ENCODE measurements at places on chromosomes 13 and 19.

DNA sequence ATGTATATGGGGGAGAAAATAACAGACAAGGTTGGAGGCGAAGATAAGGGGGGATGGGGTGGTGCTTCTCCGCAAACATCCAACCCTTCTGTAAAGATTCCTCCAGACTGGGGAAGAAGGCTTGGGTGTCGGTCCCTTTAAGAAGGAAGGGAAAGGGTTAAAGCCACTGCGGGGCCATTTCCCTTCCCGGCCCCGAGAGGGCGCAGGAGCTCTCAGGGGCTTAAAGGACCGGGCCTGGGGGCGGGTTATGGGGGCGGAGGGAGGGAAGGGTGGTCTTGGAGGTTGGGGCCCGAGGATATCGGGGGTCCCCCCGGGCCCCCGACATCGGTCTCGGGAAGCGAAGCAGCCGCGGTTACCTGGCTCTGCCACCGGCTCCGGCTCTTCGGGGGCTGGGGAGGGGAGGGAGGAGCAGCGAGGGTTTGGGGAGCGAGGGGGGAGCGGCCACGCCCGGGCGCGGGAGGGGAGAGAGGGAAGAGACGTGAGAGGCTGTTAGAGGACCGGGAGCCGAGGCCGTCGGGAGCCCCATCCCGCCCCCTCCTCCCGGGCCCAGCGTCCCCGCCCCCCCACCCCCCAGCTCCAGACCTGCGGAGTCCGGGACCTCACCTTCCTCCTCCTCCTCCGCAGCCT, 2.8 kb downstream of the TNNT1 start:
- no peak for DNase-seq

DNA sequence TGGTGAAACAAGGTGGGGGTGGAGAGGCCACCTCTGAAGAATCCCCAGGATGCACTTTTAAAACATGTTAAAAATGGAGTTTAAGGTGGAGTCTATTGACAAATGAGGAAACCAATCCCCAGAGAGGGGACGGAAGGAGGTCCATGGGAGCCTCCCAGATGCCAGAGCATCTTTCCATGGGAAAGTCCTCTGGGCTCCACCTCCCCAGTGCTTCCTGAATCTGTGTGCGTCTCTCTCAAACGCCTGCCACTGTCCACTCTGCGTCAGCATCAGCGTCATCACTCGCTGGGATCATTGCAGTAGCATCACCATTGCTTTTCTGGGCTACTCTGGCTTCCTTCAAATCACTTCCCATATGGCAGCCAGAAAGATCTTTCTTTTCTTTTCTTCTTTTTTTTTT, 6.2 kb downstream of the GPR4 start:
- no peak for DNase-seq

DNA sequence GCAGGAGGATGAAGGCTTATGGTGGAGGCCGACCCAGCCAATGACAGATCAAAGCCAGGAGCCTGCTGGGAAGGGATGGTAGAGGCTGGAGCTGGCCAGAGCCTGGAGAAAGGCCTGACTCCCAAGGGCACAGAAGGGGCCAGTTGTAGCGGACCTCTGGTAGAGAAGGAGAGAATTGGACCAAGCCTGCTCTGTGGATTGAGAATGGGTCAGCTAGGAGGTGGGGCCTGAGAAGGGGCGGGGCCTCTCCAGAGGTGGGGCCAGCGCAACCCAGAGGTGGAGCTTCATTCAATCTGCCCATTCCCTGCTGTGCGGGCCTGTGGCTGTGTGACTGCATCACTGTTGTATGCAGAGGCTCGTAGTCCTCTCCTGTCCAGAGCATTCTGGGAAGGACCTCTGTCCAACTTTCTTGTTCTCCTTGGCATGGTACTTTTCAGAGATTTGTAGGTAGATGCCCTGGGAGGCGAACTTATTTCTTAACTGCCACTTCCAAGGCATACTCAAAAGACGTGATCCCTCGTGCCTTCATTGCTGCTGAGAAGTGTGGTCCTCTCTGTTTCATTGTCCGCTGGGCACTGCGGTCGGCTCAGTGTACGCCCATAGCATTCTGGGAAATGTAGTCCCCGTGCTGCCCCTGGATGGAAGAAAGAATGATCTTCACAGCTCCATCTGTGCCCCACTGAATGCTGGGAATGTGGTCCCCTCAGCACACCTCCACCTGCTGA, 6.7 kb downstream of the GRIN2D start:
- no peak for DNase-seq

DNA sequence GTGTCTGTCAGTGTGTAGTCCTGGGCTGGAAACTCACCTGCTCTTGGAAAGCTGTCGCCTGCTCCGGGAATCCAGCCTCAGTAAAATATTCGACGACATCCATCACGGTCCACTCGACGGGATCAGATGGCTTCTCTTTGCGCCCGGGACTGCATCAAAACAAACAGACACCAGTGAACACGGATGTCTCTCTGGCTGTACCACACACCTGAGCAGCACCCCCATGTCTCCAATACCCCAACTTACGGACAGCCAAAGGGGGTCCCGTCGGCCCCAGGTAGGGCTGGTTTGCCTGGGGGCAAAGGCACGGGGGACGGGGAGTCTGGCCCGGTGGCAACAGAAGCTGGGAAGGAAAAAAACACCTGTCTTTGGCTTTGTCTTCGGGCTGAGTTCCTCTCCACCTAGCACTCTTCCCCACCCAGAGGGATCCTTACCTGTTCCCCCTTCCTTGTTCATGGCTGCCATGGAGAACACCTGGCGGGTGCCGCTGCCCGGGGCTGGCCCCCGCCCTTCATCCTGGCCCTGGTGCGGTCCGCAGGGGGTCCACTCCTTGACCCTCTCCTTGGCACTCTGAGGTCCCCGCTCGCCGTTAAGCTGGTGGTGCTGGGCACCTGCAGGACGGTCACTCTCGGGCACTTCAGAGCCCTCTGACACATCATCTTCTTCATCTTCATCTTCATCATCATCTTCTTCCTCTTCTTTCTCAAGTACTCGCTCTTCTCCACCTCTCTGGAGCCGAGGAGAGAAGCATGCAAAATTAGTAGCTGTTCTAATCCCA, 1.7 kb downstream of the SAMD1 start:
- no peak for DNase-seq

DNA sequence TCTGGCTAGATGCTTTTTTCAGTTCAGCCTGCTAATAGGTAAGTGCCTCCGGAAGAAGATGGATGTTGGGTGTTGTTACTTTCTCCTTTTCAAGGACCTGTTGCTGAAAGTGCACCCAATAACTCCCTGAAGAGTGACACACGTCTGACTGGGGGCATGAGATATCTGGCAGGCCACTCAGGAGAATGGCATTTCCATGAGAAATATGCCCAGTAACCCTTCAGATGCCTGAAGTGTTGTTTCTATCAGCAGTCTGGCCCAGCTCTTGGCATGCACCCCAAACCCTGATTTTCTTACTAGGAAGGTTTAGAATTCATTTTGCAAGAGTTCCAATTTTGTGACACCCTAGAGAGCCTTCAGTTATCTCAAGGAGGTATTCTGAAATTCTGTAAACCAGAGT, 71.5 kb downstream of the ARHGAP35 start:
- DNase-seq: no peak

DNA sequence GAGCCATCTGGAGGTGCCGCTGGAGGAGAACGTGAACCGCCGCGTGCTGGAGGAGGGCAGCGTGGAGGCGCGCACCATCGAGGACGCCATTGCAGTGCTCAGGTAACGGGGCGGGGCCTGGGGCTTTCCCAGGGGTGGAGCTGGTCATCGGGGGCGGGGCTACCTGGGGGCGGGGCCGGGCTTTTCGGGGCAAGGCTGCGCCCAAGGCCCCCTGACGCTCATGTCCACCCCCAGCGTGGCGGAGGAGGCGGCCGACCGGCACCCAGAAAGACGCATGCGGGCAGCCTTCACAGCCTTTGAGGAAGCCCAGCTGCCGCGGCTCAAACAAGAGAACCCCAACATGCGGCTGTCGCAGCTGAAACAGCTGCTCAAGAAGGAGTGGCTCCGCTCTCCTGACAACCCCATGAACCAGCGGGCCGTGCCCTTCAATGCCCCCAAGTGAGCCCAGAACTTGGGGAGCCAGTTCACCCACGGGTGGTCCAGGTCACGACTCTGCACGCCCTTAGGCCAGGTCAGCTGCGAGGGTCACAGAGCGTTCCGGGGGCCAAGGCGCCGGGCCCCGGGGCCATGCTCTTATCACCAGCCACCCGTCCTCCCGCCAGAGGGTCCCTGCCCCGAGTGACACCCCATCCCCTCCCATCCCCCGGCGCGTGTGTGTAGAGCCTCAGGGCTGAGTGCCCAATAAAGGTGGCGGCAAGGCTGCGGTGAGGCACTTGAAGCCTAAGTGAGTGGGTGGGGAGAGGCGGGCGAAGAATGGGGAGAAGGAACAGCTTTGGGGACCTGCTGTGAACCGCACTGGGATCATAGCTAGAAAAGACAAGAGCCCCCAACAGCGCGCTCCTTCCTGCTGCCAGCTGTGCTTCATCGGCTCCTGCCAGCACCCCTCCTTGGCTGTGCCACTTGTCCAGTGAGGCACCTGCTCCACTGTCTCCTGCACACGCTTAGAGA, 10.7 kb downstream of the CCDC124 start:
- no peak for DNase-seq

- no peak for DNase-seq
These were observed 299.7 kb downstream of the TEX29 start for GRCh38 chr13:111620166-111620565.

GRCh38 chr19:14405758-14406644, 13.1 kb downstream of the DDX39A start:
- DNase-seq: peak; percentile 87

GRCh38 chr13:72284791-72285190, 417.8 kb upstream of the DACH1 start:
- DNase-seq: no peak

DNA sequence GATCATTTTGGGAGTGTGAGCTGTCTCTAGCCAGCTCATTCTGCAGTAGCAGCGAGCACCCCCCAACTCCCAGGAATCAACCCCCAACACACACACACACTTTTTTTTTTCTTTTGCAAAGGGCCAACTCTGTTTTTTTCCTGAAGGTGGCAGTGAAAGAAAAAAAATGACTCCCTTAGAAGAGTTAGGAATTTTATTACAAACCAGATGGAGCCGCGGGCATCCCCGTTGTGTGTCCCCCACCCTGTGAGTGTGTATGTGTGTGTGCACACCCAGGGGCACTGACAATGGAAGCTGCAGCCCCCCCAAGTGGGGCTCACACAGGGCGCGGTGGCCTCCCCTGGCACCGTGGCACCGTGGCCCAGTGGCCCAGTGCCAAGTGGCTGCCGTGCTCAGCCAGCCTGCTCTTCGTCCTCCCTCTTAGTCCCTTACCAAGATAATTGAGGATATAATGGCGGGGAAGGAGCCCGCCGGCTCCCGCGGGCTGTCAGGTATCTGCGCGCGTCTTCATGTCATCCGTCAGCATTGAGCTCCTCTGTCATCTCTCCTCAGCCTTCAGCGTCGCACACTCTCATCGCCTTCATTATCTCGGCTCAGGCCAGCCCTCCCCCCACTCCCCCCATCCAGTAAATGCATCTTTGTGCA, 314.1 kb downstream of the ZNF536 start:
- DNase-seq: no peak

GRCh38 chr19:4633140-4633967, 6.0 kb upstream of the TNFAIP8L1 start:
- DNase-seq: peak; percentile 16

DNA sequence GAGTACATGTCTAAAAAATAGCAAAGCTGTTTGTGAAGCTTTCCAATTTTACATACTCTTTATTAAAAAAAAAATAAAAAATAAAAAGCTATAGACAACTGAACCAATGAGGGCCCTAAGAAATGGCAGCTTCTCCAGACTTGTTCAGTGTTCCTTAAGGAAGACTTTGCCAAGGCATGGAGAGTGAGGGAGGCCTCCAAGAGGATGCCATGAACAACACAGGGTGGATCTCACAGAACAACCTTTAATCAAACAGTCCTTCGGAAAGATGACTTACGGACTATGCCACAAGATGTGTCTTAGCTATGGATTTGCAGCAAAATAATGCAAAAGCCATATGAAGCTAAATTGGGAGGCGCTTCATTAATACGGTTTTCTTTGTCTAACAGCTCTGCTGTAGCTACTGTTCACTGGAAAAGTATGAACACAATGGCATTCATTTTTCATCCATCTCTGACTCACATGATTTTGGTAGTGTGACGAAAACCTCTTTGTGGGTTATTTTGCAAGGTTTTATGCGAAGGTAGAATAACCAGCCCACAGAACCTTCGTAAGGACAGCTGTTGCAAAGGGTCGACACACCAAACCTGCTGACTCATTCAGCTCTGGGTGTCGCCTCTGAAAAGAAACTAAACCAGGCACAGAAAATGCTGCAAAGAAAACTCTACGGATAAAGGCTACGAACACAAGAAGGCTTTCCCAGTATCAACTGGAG, 27.7 kb downstream of the EFNB2 start:
- DNase-seq: peak; percentile 38

DNA sequence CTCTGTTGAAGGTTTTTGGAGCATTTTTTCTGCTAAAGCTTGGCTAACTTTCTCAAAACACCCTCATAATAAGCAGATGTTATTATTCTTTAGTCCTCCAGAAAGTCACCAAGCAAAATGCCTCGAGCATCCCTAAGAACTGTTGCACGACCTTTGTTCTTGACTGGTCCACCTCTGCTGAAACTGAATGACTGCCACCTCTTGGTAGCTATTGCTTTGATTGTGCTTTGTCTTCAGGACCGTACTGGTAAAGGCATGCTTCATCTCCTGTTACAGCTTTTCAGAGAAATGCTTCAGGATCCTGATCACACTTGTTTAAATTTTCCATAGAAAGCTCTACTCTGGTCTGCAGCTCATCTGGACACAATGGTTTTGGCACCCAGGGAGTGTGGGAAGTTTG, 254.8 kb downstream of the DCT start:
- DNase-seq: no peak

DNA sequence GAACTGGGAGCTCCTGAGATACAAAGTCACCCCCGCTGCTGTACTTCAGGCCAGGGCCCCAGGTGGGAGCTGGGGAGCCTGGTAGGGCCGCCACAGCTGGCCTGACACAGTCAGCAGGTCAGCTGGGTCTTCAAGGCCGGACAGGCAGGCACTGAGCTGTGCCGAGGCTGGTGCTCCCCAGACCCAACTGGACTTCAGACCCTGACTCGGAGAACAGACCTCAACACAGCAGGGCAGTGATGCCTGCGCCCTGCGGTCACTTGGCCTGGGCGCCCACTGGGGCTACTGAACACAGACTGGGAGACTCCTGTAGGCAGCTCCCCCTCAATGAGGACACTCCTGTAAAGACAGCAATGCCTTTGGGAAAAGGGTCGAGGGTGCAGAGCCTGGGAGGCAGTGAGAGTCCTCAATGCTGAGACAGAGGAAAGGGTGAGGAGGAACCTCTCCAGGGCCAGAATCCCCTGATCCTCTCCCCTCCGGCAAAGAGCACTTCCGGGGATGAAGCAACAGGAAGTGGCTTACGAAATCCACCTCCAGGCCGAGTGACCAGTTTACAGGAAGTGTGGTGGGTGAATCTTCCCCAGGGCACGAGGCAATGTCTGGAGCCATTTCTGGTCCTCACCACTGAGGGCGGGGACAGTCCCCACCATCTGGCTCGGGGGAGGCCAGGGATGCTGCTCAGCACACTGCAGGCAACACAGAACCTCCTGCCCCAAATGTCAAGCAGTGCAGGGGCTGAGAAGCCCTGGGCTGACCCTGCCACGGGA, 40.8 kb upstream of the ISYNA1 start:
- DNase-seq: no peak

GRCh38 chr19:46296722-46297461, at the start of gene HIF3A:
Gene HIF3A, plus strand, starts transcription at chr19:46297042. Its CDS starts 35 bp downstream, at chr19:46297077.
- no peak for DNase-seq

Measured in substantia nigra (tissue), 51 donors.